Kidney (tissue), 22 donors: ENCODE measurements at places on chromosomes 2 and 18. TPM values are rescaled to one million over a fixed set of nuclear protein-coding genes. Genes with fewer than 3 reads are reported as not detected.

GRCh38 chr18:34957119-34957863, 83.9 kb upstream of the MAPRE2 start:
- H3K27ac ChIP-seq, result no peak overlapping the region
- no peak overlapping the region for H3K4me3 ChIP-seq
- no peaks in the 10 kb centered on the region for H3K4me1 ChIP-seq
- no peaks in the 10 kb centered on the region for H3K36me3 ChIP-seq
- no peak for DNase-seq
- H3K27me3 ChIP-seq, result no peaks in the 10 kb centered on the region

- H3K36me3 ChIP-seq, result peaks cover 3% of the 10 kb centered on the region
- H3K27ac ChIP-seq, result no peak overlapping the region
- no peak overlapping the region for H3K4me3 ChIP-seq
- no peak for DNase-seq
- H3K27me3 ChIP-seq, result no peaks in the 10 kb centered on the region
These were observed 33.6 kb downstream of the NCAPH start for GRCh38 chr2:96369186-96369585.

DNA sequence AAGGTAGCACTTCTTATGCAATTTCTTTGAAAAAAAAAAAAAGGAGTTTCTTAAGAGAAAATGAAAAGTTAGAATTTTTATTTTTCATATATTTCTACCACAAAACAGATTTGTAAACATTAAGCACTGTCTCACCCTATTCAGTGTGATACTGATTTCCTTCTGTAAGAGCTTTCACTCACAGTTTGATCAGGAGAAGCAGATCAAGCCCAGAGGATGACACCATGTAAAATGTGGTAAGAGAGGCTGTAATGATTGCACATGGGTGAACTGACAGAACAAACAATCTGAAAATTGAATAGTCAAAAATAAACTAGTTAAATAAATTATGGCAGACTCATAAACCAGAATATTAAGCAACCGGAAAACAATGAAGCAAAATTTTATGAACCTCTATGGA, 54.5 kb downstream of the MEMO1 start:
- H3K27ac ChIP-seq, result no peak overlapping the region
- no peaks in the 10 kb centered on the region for H3K4me1 ChIP-seq
- H3K36me3 ChIP-seq, result no peaks in the 10 kb centered on the region
- no peaks in the 10 kb centered on the region for H3K27me3 ChIP-seq
- DNase-seq, result no peak
- H3K4me3 ChIP-seq, result no peak overlapping the region

DNA sequence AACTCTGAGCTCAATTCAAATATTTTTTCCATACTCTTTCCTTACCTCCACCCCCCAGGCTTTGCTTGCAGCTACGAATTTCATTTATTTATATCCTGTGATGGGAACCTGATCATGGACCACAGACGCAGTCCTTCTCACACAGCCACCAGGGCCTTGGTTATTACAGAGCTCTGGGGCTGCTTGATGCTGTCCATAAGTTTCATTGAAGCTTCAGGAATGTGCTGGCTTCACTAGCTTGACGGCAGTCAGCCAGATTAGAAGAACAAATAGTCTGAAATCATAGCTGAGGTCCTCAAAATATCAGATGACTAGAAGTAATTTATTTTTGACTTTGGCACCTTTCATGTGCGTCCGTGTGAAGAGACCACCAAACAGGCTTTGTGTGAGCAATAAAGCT, 104.9 kb downstream of the VWA3B start:
- H3K36me3 ChIP-seq, result no peaks in the 10 kb centered on the region
- H3K4me1 ChIP-seq, result no peaks in the 10 kb centered on the region
- no peak overlapping the region for H3K4me3 ChIP-seq

Gene RNF125
- total RNA-seq, result 6.0 TPM
